Left cardiac atrium (tissue), 4 donors: ENCODE measurements at places on chromosomes 12 and 14. TPM values are rescaled to one million over a fixed set of nuclear protein-coding genes. Genes with fewer than 3 reads are reported as not detected.
A peak's percentile ranks its signal among the peaks of the same experiment; 100 is the strongest.

DNA sequence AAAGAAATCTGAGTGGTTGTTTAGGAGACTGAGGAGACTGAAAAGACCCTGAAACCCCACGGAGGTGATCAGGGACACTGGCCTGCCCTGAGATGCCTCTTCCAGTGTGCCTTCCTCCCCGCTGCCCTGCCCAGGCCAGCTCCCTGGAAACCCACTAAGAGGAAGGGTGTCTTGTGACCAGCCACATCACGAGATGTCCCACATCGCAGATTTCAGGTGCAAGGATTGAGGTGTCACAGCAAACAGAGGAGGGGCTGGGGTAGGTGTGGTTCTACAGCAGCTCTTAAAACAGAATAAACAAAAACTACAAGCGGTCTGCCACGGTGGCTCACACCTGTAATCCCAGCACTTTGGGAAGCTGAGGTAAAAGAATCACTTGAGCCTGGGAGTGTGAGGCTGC lies 184.3 kb upstream of the C14orf180 start:
- DNase-seq, result no peak

Gene SLC7A8
- 8.7 TPM for total RNA-seq

Gene TPH2
- total RNA-seq, result not detected

Gene DEPDC4
- 0.53 TPM for total RNA-seq

GRCh38 chr12:48690990-48691389 lies 9.0 kb upstream of the KANSL2 start:
- DNase-seq, result no peak

Gene BBOF1
- total RNA-seq, result 2.3 TPM

DNA sequence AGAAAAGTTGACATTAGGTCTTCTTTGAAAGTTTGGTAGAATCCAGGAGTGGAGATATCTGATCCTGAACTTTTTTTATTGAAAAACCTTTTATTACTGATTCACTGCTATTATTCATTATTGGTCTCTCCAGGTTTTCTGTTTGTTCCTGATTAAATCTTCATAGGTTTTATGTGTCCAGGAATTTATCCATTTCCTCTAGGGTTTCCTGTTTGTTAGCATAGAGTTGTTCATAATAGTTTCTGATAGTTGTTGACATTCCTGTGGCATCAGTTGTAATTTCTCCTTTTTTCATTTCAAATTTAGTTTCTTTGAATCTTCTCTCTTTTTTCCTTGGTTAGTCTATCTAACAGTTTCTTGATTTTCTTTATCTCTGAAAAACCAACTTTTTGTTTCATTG lies 370.3 kb downstream of the SLC6A15 start:
- DNase-seq, result no peak

Gene GSC
- total RNA-seq, result 0.71 TPM

GRCh38 chr12:1932264-1932777 lies 13.9 kb upstream of the CACNA2D4 start:
- DNase-seq, result peak; percentile 66

Gene LRRK2
- 7.7 TPM for total RNA-seq
